T-cell (primary cell): ENCODE measurements at places on chromosomes 6 and 20.

GRCh38 chr6:153698001-153698400 lies 341.0 kb upstream of the OPRM1 start:
- no peak overlapping the region for H3K4me3 ChIP-seq
- no peaks in the 10 kb centered on the region for H3K27me3 ChIP-seq
- DNase-seq: no peak
- H3K27ac ChIP-seq: no peak overlapping the region

DNA sequence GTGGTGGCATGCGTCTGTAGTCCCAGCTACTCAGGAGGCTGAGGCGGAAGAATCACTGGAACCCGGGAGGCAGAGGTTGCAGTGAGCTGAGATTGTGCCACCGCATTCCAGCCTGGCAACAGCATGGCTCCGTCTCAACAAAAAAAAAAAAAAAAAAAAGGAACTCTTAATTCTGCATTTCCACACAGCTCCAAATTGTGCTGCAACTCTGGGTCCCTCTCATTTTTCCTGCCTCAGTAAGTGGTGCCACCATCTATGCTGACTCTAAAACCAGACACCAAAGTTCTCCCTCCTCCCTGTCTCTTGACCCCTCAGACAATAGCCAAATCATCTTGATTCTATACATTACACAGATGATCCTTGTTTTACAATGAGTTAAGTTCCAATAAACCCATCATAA lies 133.9 kb downstream of the BTBD9 start:
- H3K4me1 ChIP-seq: no peaks in the 10 kb centered on the region
- no peak overlapping the region for H3K4me3 ChIP-seq
- no peak for DNase-seq

DNA sequence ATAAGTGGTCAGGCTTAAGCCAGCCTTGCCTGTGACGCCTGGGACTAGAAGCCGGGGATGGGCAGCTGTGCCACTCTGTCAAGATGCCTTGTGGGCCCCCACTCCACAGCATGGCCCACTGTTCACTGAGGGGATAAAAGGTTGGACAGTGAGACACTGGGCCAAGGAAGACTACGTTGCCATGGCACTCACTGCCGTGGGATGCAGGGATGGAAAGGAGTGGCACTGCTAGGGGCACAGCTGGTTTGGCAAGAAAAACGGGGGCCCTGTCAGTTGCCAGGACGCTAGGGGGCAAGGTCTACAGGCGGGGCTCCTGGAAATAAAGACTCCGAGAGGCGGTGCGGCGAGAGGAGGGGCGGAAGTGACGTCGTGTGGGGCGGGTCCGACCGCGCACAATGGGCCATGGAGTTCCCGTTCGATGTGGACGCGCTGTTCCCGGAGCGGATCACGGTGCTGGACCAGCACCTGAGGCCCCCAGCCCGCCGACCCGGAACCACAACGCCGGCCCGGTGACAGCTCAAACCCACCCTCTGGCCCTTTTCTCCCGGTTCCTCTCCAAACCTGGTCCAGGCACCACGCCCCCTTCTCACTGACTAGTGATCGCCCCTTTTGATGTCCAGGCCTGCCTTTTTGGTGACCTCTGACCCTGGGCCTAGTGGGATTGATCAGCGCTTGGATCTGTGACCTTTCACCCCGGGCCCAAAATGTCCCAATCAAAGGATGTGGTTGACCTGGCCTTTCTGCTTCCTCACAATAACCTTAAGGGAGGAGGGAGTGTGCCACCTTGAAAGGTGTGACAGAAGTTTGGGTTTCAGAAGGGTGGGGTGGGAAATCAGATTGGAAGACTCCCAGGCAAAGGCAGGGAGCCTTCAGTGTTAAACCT lies at the start of gene ATAT1:
TSS of gene ATAT1 (plus strand) at position 391 of the 883 bp plus-strand sequence.
- H3K36me3 ChIP-seq: peaks cover 44% of the 10 kb centered on the region
- H3K27me3 ChIP-seq: no peaks in the 10 kb centered on the region
- DNase-seq: peak; percentile 89
- peak within 1 kb of the TSS; percentile 81 for H3K27ac ChIP-seq
- H3K4me3 ChIP-seq: peak within 1 kb of the TSS; percentile 63
- H3K4me1 ChIP-seq: peaks cover 7% of the 10 kb centered on the region

DNA sequence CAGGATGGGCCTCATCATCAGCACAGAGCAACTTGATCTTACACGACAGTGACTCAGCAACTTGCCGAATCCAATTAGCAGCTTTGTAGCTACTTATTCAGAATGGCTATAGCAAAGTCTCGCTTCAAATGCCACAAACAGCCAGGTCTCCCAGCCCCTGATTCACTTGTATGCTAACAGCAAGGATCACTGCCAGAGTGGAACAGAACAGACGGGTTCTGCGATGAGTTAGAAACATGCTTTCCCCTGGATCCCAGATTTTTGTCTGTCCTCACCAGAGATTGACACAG lies 254.4 kb downstream of the NRN1 start:
- no peaks in the 10 kb centered on the region for H3K4me1 ChIP-seq
- H3K4me3 ChIP-seq: no peak overlapping the region
- H3K27me3 ChIP-seq: no peaks in the 10 kb centered on the region
- H3K27ac ChIP-seq: no peak overlapping the region
- H3K36me3 ChIP-seq: no peaks in the 10 kb centered on the region
